ENCODE measurements at places on chromosomes 12 and 14.

GRCh38 chr12:123150275-123150743, 581 bp downstream of the PITPNM2 start:
- no peak for DNase-seq

- no peak for DNase-seq
Measured at GRCh38 chr12:3204143-3204542, 127.0 kb downstream of the TSPAN9 start.

DNA sequence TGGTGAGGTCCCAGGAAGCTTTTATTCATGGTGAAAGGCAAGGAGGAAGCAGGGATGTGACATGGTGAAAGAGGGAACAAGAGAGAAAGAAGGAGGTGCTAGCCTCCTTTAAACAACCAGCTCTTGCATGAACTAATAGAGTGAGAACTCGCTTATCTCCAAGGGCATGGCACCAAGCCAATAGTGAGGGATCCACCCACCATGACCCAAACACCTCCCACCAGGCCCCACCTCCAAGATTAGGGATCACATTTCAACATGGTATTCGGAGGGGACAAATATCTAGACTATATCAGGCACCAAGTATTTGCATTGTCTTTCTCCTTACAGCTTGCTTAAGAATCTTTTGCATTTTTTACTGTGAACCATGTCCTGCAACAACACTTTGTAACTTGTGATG, 91.9 kb upstream of the DHRS4 start:
- no peak for DNase-seq

DNA sequence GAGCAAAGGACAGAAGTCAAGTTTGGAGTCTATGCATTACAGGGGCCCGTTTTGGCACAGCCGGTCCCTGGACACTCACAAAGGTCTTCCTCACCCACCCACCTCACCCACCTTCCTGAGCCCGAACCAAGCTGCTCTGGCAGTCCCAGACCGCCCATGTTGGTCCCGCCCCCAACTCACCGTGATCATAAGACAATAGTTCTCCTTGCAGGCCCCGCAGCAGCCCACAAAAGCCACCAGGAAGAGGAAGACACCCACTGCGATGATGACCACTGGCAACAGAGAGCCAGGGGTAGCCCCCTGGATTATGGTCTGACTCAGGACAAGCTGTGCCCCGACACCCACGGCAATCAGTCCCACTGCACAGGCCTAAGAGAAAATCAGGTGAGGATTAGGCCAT, 1.8 kb downstream of the CD63 start:
- no peak for DNase-seq

DNA sequence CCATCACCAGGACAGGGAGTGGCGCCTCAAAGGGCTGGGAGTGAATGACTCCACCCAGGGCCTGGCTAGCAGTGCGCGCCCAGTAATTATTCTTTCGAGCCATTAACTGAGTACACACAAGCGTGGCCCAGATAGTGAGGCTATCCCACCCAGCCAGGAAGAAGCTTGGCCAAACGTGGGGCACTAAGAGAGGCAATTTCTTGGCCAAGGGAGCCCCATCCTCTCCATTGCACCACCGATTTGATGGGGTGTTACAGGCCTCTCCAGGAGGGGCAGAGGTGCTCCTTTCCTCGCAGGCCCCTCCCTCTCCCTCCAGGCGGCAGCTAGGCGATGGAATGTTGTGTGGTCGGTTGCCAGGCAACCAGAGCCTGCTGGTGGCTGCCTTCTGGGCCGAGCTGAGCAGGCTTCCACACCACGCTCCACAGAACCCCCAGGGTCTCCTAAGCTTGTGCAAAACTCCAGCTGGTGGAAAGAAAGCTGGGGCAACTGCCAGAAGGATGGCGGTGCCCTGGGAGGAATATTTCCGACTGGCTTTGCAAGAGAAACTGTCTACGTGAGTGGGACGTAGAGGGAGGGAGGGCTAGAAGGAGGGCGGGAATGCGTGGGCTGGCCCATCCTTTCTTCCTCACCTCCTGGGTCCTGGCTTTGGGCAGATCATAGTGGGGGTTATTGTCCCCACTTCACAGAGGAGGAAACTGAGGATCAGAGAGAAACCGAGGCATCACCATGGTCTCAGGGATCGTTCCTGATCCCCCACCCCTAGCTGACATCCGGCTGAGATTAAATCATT, at the start of gene CFAP73:
TSS of gene CFAP73 (plus strand) at position 364 of the 790 bp plus-strand sequence. CDS start at position 498, 134 bp downstream.
- peak; percentile 87 for DNase-seq

GRCh38 chr12:63875703-63876102, 31.2 kb downstream of the SRGAP1 start:
- no peak for DNase-seq

DNA sequence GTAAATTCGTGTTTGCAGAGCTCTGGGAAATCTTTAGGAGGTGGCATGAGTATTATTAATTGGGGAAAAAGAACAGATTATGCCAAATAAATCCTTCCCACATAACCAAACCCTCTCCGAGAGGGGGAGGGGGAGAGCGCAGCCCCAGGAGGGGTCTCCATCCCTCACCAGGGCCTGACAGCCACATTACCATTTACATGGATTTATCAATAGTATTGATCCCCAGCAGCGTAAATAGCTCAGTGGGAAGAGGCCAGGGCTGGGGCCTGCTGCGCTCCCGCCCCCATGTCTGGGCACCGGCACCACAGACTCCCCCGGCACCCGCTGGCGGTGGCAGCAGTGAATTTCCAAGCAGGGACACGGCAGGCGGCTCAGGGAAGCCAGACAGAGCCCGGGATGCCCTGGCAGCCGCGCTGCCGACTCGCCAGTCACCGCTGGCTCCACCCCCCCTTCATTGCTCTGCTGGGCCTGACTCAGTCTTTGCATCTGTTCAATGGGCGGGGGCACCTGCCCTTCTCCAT, 2.4 kb downstream of the NCOR2 start:
- DNase-seq, result no peak

GRCh38 chr12:57592551-57593165, 1.7 kb downstream of the PIP4K2C start:
- DNase-seq, result no peak

- DNase-seq, result no peak
Measured at GRCh38 chr14:99924379-99924778, 131.2 kb downstream of the EML1 start.

- no peak for DNase-seq
Measured at GRCh38 chr12:3337944-3338343, 153.1 kb upstream of the PRMT8 start.

GRCh38 chr14:71855399-71856036, 76.7 kb upstream of the RGS6 start:
- peak; percentile 41 for DNase-seq

DNA sequence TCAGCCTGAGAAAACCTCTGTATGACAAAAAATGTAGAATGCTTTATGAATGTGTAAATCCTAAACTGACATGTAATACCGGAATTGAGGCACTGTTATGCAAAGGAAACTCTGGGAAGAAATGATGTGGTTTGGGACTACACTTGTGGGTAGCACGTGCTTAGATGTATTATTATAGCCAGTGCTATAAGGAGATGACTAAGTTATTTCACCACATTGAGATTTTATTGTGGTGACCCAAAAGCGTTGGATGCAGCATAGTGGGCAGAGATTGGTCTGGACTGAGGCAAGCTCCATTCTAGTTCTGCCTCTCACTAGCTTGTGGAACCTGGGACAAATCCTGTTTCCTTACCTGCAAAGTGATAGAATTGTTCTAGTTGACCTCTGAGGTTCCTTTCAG, 172.2 kb downstream of the SNAPC1 start:
- DNase-seq, result no peak
